Left hindlimb (tissue), 1 donor: ENCODE measurements at places on chromosomes 3 and 15.

DNA sequence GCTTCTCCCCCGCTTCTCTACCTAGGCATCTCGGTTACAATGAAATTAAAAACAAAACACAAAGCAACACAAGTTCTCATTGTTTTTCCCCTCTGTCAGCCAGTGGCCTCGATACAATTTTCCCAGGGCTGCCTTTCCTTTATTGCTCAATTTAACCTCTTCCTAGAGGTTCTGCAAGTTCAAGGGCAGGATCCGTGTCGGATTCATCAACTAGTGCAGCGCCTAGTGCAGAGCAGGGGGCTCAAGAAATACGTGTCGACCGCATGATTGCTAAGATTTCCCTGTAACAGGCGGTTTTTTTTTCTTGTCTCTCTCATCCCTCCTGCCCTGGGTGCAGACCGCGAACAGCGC lies 1.4 kb upstream of the BHLHE40 start:
- no peak for DNase-seq

DNA sequence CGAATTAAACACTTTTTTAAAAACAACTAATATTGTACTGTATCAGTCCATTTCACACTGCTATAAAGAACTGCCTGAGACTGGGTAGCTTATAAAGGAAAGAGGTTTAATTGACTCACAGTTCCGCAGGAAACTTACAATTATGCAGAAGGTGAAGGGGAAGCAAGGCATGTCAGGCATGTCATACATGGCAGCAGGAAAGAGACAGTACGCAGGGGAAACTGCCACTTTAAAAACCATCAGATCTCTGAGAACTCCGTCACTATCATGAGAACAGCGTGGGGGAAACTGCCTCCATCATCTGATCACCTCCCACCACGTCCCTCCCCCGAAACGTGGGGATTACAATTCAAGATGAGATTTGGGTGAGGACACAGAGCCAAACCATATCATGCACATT lies 162.8 kb upstream of the TPM1 start:
- DNase-seq: no peak

GRCh38 chr3:13172644-13173013 lies 99.4 kb upstream of the IQSEC1 start:
- no peak for DNase-seq

GRCh38 chr3:44883999-44884431 lies 9.6 kb downstream of the TGM4 start:
- DNase-seq: peak; percentile 45

- DNase-seq: no peak
Measured at GRCh38 chr3:196350067-196350466, 11.9 kb upstream of the TM4SF19 start.

- no peak for DNase-seq
Measured at GRCh38 chr15:83739629-83740028, 85.7 kb downstream of the ADAMTSL3 start.

- no peak for DNase-seq
Measured at GRCh38 chr3:42127226-42127625, 36.1 kb downstream of the TRAK1 start.

GRCh38 chr3:10511809-10512494 lies 6.6 kb upstream of the ATP2B2 start:
- DNase-seq: no peak

DNA sequence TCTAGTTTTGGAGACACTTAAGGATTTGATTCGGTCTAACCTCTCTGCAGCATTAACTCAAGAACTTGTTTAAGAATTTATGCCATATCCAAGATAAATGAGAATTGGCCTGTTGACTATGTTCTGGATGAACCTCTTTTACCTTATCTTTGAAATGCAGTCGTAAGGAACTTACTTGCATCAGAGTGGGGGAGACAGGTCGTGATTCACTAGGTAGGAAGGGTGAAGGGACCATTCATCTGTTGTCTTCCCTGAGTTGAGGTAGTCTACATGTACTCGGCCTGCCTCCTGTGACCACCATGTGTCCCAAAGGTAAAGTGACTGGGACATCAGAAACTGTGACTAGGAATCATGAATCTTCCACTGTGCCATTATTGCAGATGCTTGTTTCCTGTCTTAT lies 248.0 kb upstream of the P2RY1 start:
- no peak for DNase-seq

DNA sequence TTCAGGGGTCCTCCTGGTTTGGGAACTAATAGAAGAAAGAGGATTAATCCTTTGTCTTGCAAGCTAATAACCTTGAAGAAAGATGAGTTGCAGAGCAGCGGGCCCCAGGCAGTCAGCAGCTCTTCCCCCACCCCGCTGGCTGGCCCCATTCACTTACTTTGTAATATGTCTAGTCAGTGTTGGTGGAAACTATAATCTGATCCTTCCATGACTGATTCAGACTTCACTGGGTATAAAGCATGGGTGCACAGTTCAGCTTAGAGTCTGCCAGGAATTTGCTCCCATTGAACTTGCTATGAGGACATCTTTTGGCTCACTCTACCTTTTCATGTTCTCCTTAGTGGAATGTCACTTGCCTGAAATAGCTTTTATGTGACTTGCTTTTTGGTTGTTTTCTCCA lies 117.7 kb downstream of the CCNL1 start:
- DNase-seq: no peak

GRCh38 chr15:48530528-48530927 lies 115.0 kb downstream of the FBN1 start:
- DNase-seq: no peak

- peak; percentile 43 for DNase-seq
Measured at GRCh38 chr3:197750858-197751737, 1.4 kb downstream of the FYTTD1 start.

- no peak for DNase-seq
Measured at GRCh38 chr3:62097121-62097520, 276.2 kb downstream of the FEZF2 start.

- no peak for DNase-seq
Measured at GRCh38 chr3:29382409-29382808, 101.5 kb downstream of the RBMS3 start.
